ENCODE measurements at places on chromosomes 6 and 20.

- no peak for DNase-seq
These were observed 81.7 kb upstream of the RIPOR2 start for GRCh38 chr6:25017486-25017885.

DNA sequence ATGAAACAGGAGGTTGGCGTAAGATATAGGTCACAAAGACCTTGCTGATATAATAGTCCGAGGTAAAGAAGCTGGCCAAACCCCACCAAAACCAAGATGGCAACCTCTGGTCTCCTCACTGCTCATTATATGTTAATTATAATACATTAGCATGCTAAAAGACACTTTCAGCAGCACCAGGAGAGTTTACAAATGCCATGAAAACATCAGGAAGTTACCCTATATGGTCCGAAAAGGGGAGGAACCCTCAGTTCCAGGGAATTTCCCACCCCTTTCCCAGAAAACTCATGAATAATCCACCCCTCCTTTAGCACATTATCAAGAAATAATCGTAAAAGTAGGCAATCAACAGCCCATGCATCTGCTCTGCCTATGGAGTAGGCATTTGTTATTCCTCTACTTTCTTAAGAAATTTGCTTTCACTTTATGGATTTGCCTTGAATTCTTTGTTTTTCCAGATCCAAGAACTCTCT, 923.4 kb downstream of the QKI start:
- no peak for DNase-seq

GRCh38 chr6:90222724-90223198, 73.9 kb downstream of the BACH2 start:
- DNase-seq, result peak; percentile 9

GRCh38 chr6:156310701-156311100, 466.5 kb upstream of the ARID1B start:
- no peak for DNase-seq

DNA sequence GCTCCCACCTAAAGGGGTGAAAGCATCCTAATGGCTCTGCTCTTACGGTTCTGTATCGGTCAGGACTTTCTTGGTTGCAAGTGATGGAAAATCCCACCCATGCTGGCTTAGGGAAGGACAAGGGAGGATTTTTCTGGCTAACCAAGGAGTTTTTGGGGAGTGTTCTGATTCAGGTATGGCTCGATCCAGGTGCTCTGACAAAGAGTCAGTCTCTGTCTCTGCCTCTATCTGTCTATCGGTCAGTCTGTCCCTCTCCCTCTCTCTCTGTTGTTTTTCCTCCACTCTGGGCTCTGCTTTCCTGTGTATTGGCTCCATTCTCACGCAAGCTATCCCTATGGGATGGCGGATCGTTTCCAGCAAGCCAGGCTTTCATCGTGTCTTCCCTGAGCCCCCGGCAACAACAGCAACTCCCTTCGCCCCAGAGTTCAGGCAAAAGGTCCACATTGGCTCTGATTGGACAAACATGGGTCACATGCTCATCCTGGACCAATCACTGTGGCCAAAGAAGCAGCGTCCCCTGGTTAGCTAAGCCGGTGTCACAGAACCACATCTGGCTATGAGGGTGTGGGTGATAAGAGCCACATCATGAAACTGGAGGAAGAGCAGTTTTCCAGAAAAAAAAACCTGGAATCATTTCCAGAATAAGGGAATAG, 160.3 kb downstream of the BMP7 start:
- DNase-seq, result no peak

GRCh38 chr6:56349194-56349593, 101.8 kb upstream of the COL21A1 start:
- no peak for DNase-seq

DNA sequence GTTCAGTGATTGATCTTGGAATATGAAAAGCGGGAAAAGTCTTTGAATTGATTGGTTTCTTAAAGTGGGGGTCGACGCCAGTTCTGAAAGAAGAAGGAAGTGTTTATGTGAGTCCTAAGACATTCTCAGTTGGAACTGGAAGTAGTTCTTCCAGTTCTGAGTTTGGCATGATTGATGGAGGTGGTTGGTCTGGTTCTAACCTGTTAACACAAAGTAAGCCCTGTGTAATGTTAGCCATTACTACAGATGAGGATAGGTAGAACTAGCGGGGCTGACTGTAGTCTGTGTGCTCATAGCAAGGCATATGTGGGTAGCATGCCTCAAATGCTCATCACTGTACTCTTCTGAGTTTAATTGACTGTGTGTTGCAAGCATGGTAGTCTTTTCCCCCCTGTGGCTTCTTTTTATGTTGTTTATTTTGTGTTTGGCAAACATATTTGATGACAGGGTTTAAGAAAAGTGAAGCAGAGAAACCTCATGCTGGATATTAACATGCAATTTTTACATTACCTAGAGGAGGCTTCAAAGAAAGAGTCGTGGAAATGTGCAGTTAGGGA, 24.9 kb downstream of the CITED2 start:
- DNase-seq, result no peak

- DNase-seq, result no peak
These were observed 297.9 kb downstream of the UTRN start for GRCh38 chr6:144582939-144583613.

DNA sequence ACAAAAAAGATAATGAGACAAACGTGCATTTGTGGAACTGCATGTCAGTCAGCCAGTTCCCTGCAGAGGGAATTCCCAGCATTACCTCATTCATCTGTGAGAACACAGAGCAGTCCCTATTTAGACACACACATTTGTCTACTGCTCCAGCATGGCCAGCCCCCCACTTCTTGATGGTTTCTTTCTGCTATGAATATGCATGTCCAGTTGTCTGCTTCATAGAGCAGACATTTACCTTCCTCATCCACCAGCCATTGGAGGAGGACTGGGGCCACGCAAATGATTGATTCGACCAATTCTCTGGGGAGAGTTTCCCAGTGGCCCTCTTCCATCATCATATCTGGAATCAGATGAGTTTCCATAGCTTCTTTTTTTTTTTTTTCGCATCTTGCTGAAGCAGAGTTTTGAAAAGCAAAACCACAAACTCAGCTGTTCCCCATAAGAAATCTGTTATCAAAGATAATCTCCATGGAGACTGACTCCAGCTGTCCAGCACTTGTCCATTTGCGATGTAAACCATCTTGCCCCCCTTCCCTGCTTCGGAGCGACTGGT, 11.8 kb downstream of the ENPP1 start:
- DNase-seq, result no peak

- DNase-seq, result no peak
These were observed 384.7 kb upstream of the ID4 start for GRCh38 chr6:19452495-19452894.

- peak; percentile 93 for DNase-seq
These were observed at the start of gene YWHAB for GRCh38 chr20:44885392-44886265. Gene YWHAB, plus strand, starts transcription at chr20:44885705. Its CDS starts 15,829 bp downstream, at chr20:44901534.

Data from A549 (cell line).